ENCODE measurements at places on chromosomes 2 and 18.

DNA sequence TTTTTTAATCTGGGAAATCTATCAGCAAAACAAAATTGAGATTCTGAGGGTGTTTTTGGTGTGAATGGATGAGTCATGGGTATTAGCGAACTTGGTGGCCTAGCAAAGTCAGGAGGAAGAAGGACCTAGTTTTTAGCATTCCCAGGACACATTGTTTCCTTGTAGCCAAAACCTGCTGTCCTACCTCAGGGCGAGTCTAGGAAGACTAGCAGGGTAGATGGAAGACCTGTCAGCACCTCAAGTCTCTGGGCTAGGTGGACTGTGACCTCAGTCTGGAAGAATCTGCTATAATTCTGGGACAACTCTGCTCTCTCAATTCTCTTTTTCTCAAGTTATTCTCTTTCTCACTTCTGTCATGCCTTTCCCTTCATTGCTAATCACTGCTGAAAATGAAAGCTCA, 1399.3 kb upstream of the LRRTM1 start:
- no peak for DNase-seq

- DNase-seq = no peak
Measured at GRCh38 chr2:74819702-74820101, 14.2 kb upstream of the HK2 start.

DNA sequence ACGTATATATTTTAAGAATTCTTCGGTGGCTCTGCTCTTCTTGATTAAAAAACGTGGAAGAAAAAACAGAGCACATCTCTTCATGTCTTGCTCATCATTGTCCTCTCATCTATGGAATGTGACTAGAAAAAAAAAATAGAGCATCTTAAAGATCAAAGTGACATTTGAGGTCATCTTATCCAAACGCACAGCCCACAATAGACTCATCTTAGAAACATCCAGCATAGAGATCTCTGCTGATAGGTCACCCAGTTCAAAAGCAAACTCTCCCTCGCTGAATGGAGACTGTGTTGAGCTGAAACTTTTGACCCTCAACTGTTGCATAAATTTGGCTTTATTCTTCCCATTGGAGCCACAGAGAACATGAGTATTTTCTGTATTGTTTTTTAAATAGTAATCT, 65.2 kb downstream of the CMPK2 start:
- no peak for DNase-seq

DNA sequence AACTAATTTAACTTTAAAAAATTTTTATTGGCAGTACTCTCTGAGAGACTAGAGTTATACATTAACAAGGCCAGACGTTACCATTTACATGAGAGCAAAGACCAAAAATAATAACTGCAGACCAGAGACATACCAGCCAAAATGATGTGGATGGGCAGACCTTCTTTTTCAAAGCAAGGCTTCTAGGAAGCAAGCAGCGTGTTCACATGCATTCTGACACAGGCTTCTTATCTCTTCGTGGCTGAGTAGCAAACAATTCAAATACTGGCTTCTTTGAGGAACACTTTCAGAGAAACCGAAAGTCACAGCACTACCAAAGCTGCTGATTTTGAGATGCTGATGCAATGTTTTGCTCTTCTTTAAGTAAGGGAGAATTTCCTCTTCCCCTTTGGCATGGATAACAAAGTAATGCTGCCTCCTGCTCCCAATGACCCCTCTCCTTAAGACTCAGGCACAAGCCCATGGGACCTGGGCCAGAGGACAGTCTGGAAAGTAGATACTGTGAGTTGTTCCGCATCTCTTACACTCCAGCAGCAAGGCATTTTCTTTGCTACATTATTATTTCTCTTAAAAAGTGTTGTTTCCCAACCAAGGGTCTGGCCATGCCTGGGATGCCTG, 181.9 kb downstream of the MREG start:
- no peak for DNase-seq

All from AG04449 (cell line).